ENCODE measurements at places on chromosomes 6 and 20.
A peak's percentile ranks its signal among the peaks of the same experiment; 100 is the strongest.

- DNase-seq: peak; percentile 78
Observed at GRCh38 chr6:27617700-27618689, 145.1 kb upstream of the ZNF184 start.

DNA sequence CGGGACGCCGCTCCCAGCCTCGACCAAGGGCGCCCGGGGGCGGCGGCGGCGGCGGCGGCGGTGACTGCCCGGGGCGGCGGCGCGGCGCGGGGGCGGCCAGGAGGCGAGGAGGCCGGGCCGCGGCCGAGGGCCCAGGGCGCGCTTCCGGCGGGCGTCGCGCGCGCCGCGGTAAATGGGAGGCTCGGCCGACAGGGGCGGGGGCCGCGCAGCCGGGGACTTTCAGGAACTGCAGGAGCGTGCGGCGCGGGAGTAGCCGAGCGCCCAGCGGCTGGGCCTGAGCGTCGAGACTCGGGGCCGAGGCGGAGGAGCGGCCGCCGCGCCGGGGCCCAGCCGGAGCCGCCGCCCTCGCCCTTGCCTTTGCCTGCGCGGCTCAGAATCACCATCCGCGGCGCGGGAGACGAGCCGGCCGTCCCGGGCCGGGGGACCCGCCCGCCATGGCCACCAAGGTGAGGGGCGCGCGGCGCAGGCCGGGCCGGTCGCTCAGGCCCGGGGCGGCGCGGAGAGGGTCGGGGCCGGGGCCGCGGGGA lies at the start of gene SNX9:
SNX9 (plus strand) TSS at position 246 of the 527 bp plus-strand sequence; CDS start at position 435, 189 bp downstream.
- DNase-seq: peak; percentile 87

DNA sequence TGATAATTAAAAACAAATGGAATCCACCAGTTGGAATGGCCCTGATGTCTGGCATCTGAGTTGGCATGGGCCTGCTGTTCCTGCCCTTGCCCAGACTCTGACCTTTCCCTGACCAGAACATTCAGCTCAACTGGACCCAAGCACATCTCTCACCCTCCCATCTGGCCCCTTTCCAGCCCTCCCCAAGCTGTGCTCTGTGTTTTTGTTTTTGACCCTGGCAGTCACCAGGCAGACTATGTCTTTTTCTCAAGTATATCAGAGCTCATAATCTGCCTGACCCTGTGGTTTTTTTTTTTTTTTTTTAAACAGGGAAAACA lies 117.6 kb downstream of the TRDN start:
- no peak for DNase-seq

DNA sequence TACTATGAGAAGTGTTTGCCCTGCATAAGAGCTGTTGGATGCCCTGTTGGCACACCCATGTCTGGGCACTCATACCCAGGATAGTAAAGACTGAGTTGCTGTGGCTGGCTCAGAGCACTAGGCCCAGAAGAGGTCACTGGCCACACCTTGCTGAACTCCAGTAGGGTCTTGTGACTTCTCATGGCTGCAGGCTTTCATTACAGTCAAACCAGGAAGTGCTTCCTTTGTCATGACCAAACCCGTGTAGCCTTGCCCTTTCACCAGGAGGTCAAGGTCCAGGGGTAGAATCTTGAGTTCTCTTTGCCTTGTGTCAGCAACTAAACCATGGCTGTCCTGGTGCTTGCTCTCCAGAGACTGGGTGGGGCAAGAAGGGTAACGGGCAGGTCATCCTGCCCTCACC lies 49.5 kb downstream of the CD164 start:
- no peak for DNase-seq

DNA sequence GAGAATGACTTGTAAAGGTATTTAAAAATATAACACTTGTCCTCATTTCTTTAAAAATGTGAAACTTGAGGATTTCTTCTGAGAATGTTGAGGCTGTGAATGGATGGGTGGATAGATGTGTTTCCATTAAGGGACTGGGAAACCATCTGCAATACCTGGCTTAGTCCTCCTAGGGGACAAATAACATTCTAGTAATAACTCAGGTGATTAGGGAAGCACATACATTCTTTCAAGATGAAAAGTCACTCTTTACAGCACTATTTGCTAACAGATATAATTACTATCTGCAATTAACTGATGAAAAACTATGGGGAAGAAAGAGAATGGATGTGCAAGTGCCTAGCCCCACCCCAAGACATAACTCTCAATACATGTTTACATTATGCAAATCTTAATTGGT lies 542.3 kb downstream of the CD83 start:
- no peak for DNase-seq

DNA sequence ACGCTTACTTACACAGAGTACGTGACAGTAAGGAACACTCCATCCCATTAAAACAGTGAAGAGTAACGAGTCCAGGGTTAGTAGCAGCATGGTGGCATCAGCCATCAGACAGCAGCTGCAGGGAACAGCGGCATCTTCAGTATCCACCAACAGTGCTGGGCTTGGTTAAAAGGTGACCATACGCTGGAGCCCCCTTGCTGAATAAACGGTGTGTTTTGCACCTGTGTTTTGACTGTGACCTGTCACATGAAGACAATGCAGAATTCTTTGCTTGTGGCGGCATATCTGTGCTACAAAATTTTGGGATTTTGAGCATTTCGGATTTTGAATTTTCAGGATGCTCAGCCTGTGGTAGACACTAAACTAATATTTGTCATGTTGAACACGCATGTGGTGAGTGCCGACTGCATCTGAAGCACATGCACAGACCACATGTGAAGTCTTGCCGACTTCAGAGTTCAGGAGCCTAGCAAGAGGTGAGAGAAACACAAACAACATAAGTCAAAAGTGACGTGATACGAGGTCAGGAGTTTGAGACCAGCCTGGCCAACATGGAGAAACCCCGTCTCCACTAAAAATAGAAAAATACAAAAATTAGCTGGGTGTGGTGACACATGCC lies 69.3 kb upstream of the FRMD1 start:
- no peak for DNase-seq

DNA sequence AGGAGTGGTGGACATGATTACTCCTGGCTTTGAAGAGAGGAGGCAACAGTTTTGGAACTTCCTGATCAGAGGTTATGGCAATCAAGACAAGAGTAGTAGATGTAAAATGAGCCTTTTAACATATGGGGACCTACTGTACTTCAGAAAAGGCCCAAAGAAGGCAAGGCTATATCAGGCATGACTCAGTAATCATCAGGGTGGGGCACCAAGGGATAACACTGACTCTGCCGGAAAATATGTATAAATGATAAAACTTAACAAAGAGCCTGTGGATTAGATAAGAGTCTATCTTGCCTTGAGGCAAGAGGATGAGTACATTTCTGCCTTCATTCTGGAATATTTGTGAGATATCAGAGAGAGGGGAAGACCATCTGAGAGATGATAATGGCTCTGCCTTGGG lies 1389.9 kb upstream of the MAP3K7 start:
- no peak for DNase-seq

GRCh38 chr6:100464903-100465700 lies at the start of gene SIM1:
Gene SIM1, minus strand, starts transcription at chr6:100464921. Its CDS starts 1,453 bp downstream, at chr6:100463468.
- peak; percentile 96 for DNase-seq

GRCh38 chr6:37514837-37515236 lies 15.1 kb upstream of the CCDC167 start:
- no peak for DNase-seq

- no peak for DNase-seq
Observed at GRCh38 chr6:147190556-147190955, 13.7 kb upstream of the STXBP5 start.

- DNase-seq: no peak
Observed at GRCh38 chr20:2846698-2847097, 6.2 kb downstream of the VPS16 start.

DNA sequence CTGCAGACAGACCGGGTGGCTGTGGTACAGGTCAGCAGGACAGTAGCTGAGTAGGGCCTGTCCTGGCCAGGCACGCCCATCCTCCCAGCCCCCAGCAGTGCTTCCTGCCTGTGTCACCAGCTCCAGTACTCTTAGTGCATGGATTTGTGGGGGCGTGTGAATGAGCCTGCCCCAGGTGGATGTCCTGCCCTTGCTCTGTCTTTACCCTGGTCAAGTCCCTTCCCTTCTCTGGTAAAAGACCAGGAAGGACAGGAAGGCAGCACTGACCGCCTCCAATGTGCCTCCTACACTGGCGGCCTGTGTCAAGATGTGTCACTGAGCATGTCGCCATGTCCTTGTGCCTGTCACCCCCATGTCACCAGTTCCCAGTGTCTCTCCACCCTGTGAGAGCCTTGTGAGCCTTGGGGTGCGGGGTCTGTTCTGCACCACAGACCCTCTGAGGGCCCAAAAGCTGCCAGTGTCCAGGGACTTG lies 11.9 kb downstream of the TEAD3 start:
- no peak for DNase-seq

- peak; percentile 61 for DNase-seq
Observed at GRCh38 chr6:107957308-107957908, 600 bp downstream of the SEC63 start.

DNA sequence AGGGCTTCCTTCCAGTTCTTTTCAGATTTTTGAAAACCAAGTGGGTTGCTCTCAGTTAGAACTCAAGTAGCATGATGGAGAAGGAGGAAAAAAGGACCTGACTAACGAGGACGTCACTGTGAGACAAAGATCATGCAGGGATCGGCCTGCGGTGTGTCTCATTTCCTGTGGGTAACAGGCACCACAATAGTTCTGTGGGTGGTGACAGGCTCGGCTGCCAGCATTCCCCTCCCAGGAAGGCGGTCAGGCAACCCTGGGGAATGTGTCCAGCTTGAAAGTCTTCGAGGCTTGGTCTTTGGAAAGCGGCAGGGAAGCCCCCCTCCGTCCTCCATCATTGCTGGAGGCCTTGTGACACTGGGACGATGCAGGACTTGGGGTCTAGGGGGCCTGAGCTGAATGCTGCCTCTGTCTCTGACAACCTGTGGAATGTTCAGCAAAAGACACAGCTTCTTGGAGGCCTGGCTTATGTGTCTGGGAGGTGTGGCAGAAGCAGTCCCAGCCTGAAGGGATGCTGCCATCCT lies 121.0 kb downstream of the BCAS1 start:
- DNase-seq: no peak

- peak; percentile 16 for DNase-seq
Observed at GRCh38 chr6:52595796-52596130, 18.9 kb upstream of the TRAM2 start.

- no peak for DNase-seq
Observed at GRCh38 chr6:101578306-101578705, 184.8 kb downstream of the GRIK2 start.

DNA sequence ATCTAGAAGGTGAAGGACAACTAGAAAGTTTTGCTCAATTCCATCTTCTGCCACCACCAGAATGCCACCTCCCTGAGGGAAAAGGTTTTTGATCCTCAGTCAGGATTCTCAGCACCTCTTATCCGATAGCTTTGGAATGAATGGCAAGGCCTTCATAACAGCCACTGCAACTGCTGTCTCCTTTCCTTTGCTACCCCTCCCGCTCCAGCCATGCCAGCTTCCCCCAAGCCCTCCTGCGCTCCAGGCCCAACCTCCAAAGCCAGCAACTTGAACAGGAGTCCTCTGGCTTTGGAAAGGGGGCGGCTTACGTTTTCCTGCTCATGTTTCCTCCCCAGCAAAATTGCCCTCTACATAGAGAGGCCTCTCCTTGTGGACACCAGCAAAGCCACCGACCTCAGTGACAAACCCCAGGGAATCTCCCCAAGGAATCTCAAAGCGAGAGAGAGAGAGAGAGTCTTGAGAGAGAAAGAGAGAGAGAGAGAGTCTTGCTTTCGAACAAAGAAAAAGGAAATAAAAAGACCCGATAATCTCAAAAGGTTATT lies 420 bp upstream of the BTN2A1 start:
- peak; percentile 70 for DNase-seq

GRCh38 chr20:32772046-32772445 lies 9.9 kb downstream of the DNMT3B start:
- no peak for DNase-seq

- no peak for DNase-seq
Observed at GRCh38 chr6:118923035-118923434, 11.9 kb downstream of the MCM9 start.

DNA sequence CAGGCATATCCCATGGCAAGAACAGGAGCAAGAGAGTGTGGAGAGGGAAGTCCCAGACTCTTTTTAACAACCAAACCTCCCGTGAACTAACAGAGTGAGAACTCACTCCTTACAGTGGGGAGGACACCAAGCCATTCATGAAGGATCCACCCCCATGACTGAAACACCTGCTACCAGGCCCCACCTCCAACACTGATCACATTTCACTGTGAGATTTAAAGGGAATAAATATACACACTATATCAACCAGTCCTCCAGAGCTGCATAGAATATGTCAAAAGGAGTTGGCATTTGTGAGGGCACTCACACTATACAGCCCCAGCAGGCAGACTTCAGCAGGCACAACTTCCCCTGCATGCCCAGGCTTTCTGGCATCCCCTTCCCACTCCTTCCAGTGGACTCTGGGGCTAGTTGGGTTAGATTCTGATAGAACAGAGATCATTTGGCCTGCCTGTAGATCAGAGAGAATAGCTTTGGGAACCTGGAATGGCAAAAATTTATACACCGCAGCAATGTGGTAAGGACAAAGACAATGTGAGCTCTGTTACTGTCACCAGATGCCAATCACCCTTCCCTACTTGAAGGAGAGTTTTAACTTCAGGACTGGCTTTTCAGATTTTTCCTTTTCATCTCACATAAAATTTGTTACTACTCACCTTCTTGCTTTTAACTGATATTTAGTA lies 25.2 kb upstream of the TENT5A start:
- DNase-seq: no peak

GRCh38 chr6:30311101-30311500 lies 15.6 kb upstream of the TRIM39 start:
- DNase-seq: peak; percentile 53

GRCh38 chr6:138654715-138655634 lies 118.6 kb upstream of the CCDC28A start:
- DNase-seq: no peak

GRCh38 chr6:156720691-156721685 lies 56.2 kb upstream of the ARID1B start:
- peak; percentile 88 for DNase-seq

DNA sequence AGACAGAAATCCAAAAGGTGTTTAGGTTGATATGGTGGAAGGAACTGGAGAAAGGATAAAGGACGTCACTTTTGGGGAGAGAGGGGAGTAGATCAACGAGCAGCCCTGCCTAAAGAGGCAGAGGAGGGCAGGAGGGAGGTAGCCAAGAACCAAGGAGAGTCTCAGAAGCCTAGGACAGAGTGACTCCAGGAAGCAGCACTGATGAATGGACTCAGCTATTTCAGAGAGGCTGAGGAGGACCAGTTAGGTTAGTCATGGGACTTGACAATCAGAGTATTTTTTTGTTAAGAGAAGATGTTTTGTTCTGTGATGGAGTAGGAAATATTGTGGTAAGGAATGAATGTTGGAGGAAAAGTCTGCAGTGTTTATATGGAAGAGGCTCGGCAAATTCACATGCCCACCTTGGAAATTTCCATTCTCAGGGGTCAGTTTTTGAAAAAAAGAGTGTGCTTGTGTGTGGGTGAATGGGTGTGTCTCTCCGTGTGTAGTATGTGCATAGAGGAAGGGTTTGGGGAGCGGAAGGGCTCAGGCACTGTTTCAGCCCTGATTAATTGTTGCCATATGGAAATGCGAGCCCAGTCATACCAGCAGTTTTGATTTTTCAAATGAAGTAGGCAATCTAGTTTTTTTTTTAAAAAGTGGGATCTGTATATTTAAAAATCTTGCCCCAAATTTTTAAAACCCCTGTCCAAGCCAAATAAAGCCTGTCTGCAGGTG lies 303.6 kb downstream of the SAMD5 start:
- DNase-seq: no peak

GRCh38 chr20:32871627-32872160 lies 13.0 kb downstream of the EFCAB8 start:
- no peak for DNase-seq
